ENCODE measurements at places on chromosomes 6 and 20.

GRCh38 chr20:59864726-59865125 lies 68.7 kb downstream of the SYCP2 start:
- no peak for DNase-seq

GRCh38 chr20:21352703-21353102 lies 44.6 kb downstream of the NKX2-4 start:
- no peak for DNase-seq

DNA sequence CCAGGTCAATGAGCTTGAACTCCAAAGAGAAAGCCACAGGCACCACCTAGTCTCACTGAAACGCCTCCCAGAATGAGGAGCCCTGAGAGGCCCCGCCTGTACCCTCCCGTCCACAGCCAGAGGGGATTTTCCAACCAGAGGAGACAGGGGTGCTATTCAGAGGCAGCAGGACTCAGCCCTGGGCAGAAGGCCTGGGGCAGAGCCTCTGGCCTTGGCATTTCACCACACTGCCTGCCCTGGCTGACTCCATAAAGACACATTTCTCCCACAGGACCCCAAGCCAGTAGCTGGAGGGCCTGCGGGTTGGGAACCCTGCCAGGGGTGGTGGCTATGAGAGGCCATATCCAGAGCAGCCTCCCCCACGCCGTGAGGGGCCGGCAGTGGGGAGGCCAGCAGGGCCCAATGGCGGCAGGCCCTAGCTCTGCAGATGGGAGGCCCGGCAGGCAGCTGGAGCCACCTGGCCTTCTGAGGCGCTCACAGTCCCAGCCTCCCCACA lies 159.3 kb downstream of the PREX1 start:
- no peak for DNase-seq

GRCh38 chr6:163415620-163416556 lies 1.4 kb downstream of the QKI start:
- no peak for DNase-seq

GRCh38 chr6:150418827-150419594 lies 50.2 kb downstream of the IYD start:
- DNase-seq = peak; percentile 18

DNA sequence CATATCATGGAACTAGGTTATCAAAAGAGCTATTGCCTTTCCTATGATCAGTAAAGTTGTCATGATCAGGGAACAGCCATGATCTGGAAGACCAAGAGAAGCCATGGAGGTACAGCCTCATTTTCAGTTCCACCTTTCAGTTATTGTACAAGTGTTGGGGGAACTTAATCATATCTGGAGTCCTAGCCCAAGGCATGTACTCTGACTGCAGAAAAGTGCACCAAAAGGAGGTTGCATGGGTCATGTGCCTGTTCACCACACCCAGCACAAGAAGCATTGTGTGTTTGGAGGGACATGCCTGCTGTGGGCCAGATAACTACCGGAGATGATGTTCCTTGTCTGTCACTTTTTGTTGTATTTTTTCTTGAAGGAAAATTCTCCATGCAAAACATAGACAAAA lies 185.8 kb upstream of the MAN1A1 start:
- no peak for DNase-seq

DNA sequence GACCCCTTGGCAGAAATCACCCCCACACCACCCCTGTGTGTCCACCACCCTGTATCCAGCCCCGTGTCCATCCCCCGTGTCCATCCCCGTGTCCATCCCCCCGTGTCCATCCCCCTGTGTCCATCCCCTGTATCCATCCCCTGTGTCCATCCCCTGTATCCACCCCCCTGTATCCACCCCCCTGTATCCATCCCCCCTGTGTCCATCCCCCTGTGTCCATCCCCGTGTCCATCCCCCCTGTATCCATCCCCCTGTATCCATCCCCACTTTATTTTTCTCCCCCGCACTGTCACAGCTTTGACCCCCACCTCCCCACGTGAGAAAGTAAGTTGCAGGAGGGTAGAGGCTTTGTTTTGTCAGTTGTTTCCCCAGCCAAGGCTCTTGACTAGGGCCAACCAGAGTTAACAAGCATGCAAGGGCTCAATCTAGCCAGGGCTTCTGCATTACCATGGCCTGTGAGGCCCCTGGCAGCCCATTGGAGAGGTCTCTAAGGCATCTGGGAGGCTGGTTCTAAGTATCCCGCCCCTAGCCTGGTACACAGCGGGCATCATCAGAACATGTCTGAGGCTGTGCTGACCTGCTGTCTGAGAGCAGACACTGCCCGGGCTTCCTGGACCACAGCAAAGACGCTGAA lies 18.1 kb upstream of the SIRPA start:
- DNase-seq = no peak

DNA sequence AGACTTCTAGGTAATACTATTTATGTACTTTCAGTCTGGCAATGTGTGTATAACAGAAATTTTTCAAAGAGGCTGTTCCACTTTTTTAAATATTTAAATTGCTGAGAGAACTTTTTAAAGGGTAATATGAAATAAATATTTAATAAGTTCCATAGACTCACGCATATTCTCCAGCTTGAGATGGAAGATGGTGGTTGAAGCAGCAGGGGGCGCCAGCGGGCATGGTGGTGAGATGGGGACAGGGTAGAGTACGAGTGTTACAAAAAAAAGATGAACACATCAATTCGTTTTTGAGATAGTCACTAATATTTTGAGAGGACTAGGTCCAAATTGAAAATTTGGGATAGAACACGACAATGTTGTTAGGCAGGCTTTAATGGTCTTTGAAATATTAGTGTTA lies 68.4 kb downstream of the RSPO3 start:
- DNase-seq = peak; percentile 7

GRCh38 chr6:11323666-11324452 lies 91.4 kb upstream of the NEDD9 start:
- DNase-seq = no peak

GRCh38 chr6:24231438-24231977 lies 105.5 kb downstream of the NRSN1 start:
- no peak for DNase-seq

GRCh38 chr20:36796117-36796516 lies 22.6 kb upstream of the DSN1 start:
- no peak for DNase-seq

GRCh38 chr6:129141499-129141898 lies 258.6 kb downstream of the LAMA2 start:
- no peak for DNase-seq

GRCh38 chr6:22596011-22596410 lies 26.6 kb downstream of the HDGFL1 start:
- no peak for DNase-seq

GRCh38 chr6:43922426-43923375 lies 152.7 kb downstream of the VEGFA start:
- no peak for DNase-seq

GRCh38 chr6:33750244-33750991 lies 3.7 kb upstream of the IP6K3 start:
- DNase-seq = no peak

DNA sequence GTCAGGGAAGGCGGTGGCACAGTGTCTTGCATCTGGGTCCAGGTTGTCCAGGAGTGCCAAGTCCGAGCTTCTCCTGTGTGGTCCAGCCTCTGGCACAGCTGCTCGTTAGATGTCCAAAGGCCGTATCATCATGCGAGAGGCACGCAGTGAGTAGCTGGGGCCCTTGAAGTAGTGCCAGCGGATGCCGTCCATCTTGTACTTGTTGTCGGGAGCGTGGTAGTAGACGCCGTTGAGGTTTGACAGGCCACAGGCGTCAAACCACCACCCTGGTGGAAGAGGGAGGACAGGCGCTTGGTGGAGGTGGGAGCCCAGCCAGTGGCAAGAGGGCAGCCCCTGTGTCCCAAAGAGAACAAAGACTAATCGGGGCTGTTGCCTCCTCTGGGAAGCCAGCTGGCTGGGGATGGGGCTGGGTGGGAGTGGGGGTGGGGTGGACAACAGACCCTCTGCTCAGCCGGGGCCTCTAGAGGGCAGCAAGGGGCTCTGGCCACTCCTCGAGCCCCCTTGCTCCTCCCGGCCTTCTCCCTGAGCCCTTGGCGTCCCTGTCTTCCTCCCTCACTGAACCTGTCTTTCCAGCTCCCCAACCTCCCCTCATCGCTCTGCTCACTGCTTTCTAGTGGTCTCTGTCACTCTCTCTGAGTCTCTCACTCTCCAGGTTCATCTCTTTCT lies 39.5 kb downstream of the FAM110A start:
- no peak for DNase-seq

DNA sequence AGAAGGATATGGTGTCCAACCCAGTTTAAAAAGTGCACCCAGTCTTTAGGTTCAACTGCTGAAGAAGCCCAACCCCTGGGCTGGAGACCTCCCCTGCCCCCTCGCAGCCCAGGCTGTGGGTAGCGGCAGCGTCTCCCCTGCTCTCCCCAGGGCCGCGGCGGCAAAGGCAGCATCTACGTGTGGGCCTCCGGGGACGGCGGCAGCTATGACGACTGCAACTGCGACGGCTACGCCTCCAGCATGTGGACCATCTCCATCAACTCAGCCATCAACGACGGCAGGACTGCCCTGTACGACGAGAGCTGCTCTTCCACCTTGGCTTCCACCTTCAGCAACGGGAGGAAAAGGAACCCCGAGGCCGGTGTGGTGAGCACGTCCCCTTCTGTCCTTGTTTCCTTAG lies 77.6 kb downstream of the BFSP1 start:
- no peak for DNase-seq

DNA sequence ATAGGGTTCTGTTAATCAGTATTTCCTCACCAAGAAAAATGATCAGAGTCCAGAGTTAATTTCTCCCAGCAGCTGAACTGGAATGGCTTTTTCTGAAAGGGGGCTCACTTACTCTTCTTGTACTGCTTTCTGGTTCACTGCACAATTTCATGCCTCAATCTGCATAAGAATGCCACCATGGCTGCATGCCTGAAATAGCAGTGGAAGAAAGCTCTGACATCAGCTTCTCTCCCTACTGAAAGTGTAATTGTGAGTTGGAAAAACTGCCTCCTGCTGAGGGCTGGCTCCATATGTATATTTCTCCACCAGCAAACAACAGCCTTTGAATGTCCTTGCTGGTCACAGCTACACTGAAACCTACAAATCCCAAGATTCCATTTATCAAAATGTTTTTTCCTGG lies 1027.2 kb upstream of the GJE1 start:
- DNase-seq = no peak

DNA sequence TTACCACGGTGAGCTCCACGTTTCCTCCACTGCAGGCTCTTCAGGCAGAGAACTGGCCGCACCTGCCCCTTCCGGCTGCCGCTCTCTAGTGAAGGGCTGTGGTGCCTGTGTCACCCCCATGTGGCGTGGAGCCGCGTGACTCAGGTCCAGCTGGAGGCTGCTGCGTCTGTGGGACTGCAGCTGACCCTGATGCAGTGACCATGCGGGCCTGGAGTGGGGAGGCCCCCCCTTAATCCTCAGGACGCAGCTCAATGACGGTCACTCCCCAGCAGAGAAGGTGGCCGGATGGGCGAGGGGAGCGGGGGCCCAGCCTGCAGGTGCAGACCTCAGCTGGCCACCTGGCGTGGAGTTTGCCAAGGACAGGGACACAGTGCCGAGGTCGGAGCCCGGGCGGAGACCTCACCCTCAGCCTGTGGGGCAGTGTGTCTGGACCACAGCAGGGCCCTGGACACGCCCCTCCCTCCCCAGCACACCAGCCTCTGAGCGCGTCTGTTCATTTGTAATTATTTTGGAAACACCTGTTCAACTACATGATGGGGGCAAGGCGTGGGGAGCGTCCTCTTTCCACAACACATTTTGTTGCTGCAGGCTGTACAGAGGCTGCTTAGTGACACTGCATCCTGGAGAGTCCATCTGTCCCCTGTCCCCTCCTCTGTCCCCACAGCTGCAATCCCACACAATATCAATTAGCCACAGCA lies 10.7 kb downstream of the BHLHE23 start:
- no peak for DNase-seq

- DNase-seq = no peak
These were observed 353.8 kb upstream of the RSPO3 start for GRCh38 chr6:126764671-126765070.

DNA sequence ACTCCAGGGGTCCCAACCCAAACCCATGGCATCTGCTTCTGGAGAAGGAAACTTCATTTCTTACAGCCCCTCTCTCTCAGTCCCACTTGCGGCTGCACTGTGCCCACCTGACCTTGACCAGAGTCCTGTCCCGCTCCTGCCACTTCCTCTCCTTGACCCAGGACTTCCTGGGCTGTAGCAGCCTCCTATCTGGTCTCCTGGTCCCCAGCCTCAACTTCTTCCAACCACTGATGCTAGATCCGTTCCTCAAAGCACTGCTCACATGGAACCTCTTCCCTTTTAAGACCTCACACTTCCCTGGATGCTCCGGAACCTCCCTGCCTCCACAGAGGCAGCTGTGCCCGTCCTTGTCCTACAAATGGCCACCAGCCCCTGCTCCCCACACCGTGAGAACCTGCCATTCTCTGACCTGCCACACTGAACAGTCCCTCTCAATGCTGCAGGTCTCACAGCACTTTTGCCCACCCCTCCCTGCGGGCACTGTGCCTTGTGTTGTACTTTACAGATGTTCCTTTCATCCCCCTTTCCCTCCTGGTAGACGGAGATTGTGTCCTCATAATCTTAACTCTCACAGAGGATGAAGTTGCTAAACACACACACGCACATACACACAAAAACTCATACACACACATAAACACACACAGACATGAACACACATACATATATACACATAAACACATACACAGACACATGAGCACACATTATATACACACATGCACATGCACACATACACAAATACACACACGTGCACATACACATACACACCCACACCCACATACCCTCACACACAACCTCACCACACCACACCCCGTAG lies 59.6 kb upstream of the NXT1 start:
- DNase-seq = no peak

GRCh38 chr6:151075527-151075926 lies 164.2 kb upstream of the AKAP12 start:
- DNase-seq = no peak

GRCh38 chr6:3566812-3567211 lies 110.0 kb upstream of the SLC22A23 start:
- no peak for DNase-seq

DNA sequence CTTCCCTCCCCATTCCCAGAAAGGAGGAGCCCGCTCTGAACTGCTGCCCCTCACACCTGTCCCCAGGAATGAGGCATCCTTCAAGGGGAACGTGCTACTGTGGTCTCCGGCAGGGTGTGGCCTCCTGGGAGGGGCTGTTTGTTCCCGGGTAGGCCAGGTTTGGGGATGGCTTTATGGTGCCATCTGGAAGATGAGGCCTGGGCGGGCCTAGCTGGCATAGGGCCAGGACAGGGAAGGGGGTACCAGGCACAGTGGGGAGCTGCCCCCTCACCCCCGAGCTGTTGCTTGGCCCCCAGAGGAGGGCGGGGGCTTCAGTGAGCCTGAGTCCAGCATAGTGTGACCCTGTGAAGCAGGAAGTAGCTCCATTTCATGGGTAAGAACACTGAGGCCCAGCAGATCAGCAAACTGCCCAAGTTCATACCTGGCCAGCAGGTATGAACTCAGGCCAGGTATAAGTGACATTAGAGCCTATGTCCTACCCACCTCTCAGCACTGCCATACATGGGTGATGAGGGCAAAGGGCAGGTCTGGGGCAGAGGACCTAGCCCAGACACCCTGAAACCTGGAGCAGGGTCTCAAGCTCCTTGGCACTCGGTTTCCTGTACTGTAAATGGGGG lies 17.5 kb upstream of the SPDEF start:
- no peak for DNase-seq
